Stimulated activated CD8-positive, alpha-beta memory T cell treated with anti-CD3 and anti-CD28 coated beads, Interleukin-12 subunit alpha, Interleukin-12 subunit beta, amount 100 ng/mL, for 1 hour (primary cell): ENCODE measurements at places on chromosomes 3 and 15.

DNA sequence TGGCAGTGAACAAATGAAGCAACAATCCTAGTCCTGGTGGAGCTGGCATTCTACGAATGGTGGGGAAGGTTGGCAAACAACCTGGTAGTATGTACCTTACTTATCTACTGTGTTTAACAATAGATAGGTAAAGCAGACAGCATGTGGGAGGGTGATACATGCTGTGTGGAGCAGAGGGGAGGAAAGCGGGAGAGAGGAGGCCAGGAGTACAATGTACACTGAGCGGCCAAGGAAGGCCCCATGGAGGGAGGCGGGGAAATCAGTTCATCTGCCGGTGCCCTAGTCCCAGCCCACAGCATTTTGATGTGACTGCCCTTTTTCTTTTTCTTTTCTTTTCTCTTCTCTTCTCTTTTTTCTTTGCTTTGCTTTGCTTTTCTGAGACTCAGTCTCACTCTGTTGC, 5.3 kb upstream of the RHCG start:
- DNase-seq = no peak

DNA sequence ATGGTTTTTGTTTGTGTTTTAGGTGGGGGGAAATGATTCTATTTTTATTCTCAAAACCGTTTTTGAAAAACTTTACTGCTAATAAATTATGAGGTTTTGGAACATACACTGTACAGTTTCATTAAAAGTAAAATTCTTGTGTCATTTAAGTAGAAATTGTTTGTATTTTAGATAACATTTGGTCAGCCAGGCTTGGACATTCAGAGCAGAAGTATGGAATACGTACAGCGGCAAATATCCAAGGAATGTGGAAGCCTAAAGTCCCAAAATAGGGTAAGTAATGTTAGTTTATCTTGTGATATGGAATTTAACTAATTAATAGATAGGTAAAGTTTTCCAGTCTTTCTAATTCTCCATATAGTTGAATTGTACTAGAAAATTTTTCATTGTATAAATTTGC, 96.6 kb downstream of the SPRED1 start:
- DNase-seq = no peak

GRCh38 chr15:80846031-80846815, 67.1 kb downstream of the CEMIP start:
- DNase-seq = no peak

GRCh38 chr15:56936929-56937328, 18.5 kb downstream of the TCF12 start:
- DNase-seq = no peak
